HFFc6 (cell line): ENCODE measurements at places on chromosomes 4 and X. TPM values are rescaled to one million over a fixed set of nuclear protein-coding genes. Genes with fewer than 3 reads are reported as not detected.

DNA sequence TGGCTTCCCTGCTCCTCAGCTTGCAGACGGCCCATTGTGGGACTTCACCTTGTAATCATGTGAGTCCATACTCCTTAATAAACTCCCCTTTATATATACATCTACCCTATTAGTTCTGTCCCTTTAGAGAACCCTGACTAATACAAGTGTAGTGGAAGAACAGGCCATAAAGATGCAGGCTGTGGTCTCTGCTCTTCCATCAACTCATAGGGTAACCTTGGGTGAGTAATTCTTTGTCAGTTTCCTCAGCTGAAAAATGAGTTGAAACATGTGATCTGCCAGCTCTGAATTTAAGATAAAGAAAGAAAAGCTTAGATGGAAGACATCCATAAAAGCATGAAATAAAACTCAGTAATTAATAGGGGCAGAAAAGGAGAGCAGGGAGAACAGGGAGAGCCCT lies 103.6 kb downstream of the ENOX2 start:
- H3K36me3 ChIP-seq: no peaks in the 10 kb centered on the region
- H3K4me1 ChIP-seq: peaks cover 15% of the 10 kb centered on the region
- no peaks in the 10 kb centered on the region for H3K27me3 ChIP-seq
- no peak overlapping the region; the same call in 1 of the 2 replicates for H3K4me3 ChIP-seq
- peak overlapping the region; percentile 53; the same call in 1 of the 2 replicates for H3K27ac ChIP-seq

GRCh38 chrX:100606753-100607152 lies 22.0 kb downstream of the TNMD start:
- no peak overlapping the region for H3K27ac ChIP-seq
- peaks cover 6% of the 10 kb centered on the region for H3K27me3 ChIP-seq
- H3K4me1 ChIP-seq: no peaks in the 10 kb centered on the region

GRCh38 chr4:8821151-8821950 lies 50.3 kb downstream of the HMX1 start:
- H3K4me1 ChIP-seq: no peaks in the 10 kb centered on the region
- H3K27ac ChIP-seq: no peak overlapping the region
- no peak overlapping the region for H3K4me3 ChIP-seq
- no peak for DNase-seq
- no peaks in the 10 kb centered on the region for H3K36me3 ChIP-seq

DNA sequence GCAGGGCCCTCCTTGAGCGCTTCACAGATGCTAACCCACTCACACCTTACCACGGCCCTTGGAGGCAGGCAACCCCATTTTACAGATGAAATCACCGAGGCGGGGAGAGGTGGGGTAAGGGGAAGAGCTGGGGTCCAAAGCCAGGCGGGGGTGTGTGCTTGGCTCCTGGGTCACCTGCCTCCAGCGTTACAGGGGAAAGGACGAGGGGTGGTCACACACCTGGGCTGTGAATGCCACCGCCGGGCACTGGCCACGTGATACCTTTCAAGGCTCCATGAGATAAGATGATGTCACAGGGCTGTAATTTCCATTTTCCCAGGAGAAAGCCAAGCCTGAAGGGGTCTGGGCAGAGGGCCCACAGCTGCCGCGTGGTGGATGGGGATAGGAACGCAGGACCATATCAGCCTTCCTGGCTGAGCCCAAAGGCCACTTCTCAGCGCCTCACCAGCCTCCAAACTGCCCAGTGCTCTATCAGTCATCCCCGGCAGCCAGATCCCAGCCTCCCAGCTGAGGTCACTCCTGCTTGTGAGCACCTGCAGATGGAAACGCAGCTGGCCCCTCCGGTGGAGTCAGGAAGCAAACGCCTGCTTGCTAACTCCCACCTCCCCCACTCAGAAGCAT lies 62.4 kb upstream of the CRMP1 start:
- no peak overlapping the region for H3K27ac ChIP-seq
- no peak for DNase-seq
- H3K27me3 ChIP-seq: peaks cover 2% of the 10 kb centered on the region; the same call in 1 of the 2 replicates

DNA sequence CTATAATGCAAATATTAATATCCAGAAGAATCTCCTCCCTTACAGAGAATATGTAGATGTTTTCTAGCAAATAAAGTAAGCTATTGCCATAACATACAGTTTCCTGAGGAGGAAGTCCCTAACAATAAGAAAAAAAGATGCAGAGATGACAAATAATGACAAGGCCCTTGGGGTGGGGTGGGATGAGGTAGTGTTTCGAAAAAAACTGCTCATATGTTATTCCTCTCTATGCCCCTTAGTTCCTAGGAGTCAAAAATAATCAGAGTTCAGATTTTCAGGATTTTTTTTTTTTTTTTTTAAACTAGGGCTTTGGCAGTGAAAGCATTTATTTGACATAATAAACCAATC lies 99.0 kb downstream of the ZAR1 start:
- no peaks in the 10 kb centered on the region for H3K27me3 ChIP-seq
- no peak for DNase-seq
- no peak overlapping the region for H3K27ac ChIP-seq
- peaks cover 10% of the 10 kb centered on the region; the same call in 1 of the 2 replicates for H3K36me3 ChIP-seq
- H3K4me3 ChIP-seq: no peak overlapping the region

DNA sequence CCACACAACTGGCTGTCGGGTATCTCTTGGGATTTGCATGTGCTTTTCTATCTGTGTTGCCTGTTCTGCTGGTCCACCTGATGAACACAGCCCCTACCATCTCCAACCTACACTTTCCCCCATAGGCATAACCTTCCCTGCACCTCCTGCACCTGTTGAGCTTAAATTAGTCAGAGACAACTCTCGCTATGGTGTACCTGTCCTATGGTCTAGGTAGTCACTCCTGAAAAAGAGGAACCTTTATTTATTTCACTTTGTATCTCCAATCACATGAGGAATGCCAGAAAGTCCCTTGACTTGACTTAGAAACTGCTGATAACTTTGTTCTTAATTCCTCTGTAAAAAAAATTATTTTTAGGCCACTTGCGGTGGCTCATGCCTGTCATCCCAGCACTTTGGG lies 338.1 kb downstream of the DHRSX start:
- no peaks in the 10 kb centered on the region for H3K4me1 ChIP-seq
- peaks cover 2% of the 10 kb centered on the region; the same call in 1 of the 2 replicates for H3K27me3 ChIP-seq
- H3K27ac ChIP-seq: no peak overlapping the region
- no peak overlapping the region for H3K4me3 ChIP-seq
- no peak for DNase-seq
- 0 out of 2 replicates have a peak, but pooled peaks cover 6% of the 10 kb centered on the region for H3K36me3 ChIP-seq

- peaks cover 3% of the 10 kb centered on the region for H3K27me3 ChIP-seq
- H3K27ac ChIP-seq: no peak overlapping the region
- H3K36me3 ChIP-seq: no peaks in the 10 kb centered on the region; the same call in 1 of the 2 replicates
- H3K4me3 ChIP-seq: no peak overlapping the region
Observed at GRCh38 chr4:76874176-76874575, 23.8 kb downstream of the SOWAHB start.

Gene P2RY8
- total RNA-seq: not detected in 3 replicates

Gene GAB3
- 0.09 to 0.50 TPM in 2 of 3 replicates, not detected in the other for total RNA-seq

Gene GLUD2
- 0.25 to 0.45 TPM (median 0.40 TPM) in 3 replicates for total RNA-seq
